Esophagus muscularis mucosa (tissue), 4 donors: ENCODE measurements at places on chromosomes 7 and 10.

DNA sequence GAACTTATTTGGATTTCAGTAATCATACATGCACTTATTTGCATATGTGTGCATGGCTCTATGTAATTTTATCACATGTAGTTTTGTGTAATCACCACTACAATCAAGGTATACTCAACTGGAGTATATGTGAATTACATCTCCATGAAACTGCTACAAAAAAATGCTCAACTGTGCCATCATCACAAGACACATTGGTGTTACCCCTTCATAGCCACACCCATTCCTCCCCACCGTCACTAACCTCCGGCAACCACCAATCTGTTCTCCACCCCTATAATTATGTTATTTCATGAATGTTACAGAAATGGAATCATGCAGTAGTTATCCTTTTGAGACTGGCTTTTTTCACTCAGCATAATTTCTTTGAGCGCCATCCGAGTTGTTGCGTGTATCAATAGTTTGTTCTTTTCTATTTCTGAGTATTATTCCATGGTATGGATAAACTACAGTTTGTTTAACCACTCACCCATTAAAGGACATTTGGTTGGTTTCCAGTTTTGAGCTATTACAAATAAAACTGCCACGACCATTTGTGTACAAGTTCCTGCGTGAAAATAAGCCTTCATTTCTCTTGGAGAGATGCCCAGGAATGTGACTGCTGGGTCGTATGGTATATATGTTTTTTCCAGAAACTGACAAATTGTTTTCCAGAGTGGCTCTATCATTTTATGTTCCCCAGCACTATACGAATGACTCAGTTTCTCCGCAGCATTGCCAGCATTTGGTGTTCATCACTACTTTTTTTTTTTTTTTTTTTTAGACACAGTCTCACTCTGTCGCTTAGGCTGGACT is 11.3 kb upstream of the SMO start:
- no peak for DNase-seq

DNA sequence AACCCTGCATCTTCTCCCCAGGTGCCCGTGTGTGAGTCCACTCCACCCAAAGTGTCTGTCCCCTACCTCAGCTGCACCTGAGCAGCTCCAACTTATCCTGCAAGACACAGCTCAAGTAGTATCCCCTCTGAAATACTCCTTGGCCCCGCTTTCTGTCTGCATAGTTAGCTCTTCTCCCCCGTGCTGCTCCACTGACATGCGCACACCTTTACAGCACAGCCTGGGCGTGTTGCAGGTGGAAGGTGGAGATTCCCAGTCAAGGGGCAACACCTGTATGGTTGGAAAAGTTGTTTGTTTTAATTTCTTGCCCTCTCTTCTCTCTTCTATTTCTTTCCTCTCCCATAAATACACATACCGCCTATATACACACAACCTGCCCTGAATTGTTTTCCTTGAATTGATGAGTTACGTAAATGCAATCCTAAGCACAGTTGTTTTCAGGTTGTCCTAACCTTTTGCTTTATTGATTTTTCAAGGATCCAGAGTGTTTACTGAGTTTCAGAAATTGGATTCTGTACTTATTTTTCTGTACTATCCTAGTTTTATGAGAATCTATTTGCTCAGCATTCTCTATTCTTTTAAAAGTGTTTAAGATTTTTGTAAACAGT is 14.9 kb downstream of the MET start:
- DNase-seq: no peak

- no peak for DNase-seq
These were observed 72.6 kb upstream of the PDLIM1 start for GRCh38 chr10:95363303-95363912.

GRCh38 chr7:140640060-140640637 is 464 bp downstream of the DENND2A start:
- no peak for DNase-seq

DNA sequence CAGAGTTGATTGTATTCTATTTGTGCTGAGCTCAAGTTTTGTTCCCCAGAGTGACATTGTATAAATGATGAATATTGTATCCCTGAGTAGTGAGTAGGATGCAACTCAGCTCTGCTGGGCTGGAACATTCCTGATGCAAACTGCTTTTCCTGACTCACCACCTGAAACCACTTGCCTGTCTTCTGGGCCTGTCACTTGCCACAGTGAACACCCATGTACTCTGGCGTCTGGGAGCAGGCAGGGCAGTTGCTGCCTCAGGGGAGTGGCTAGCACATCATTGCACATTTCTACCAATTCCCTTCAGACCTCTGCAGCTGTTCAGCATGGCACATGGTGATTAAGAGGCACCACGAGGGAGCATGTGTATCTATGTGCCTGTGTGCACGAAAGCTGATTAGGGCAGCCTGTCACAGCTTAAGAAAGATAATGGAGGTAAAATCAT is 157.3 kb downstream of the SND1 start:
- DNase-seq: no peak

GRCh38 chr7:94540428-94540827 is 30.8 kb downstream of the CASD1 start:
- DNase-seq: no peak

DNA sequence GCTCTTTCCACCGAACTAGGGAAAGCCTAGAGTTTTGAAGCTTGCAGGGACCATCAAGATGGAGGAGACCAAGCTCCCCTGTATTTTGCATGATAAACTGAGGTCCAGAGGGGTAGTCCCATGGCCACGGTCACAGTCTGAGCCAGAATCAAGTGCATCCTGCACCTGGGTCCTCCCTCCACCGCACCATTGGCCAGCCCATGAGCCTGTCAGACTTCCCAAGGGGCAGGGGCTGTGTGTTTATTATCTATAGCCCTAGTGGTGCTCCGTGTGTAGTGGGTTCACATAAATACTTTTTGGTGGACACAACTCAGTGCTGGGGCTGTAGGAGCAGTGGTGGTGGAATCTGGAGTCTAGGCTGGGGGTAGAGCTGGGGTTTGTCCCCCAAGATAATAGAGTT is 3.6 kb downstream of the CALHM3 start:
- no peak for DNase-seq

DNA sequence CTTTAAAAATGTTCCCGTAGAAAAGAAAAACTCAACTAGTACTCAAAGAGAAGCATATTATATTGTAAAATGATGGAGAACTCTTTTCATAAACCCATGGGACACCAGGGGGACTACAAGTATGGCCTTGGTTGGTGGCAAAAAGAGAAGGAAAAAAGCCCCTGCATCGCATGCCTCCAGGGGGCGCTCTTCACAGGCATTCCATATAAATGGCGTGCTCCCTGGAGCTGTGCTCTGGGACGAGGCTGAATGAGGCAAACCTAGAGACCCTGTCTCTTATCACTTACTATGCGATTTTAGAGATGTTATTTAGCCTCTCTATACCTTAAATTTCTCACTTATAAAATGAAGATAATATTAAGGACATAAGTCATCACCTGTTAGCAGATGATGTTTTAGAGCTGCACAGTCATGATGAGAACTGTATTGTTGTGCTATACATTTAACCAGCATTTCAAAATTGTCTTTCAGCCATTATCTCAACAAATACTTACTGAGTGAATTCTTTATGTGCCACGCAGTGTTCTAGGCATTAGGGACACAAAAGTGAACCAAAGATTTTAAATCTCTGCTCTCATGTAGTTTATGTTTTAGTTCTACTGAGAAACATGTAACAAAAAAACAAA is 105.8 kb downstream of the ARHGAP21 start:
- no peak for DNase-seq

DNA sequence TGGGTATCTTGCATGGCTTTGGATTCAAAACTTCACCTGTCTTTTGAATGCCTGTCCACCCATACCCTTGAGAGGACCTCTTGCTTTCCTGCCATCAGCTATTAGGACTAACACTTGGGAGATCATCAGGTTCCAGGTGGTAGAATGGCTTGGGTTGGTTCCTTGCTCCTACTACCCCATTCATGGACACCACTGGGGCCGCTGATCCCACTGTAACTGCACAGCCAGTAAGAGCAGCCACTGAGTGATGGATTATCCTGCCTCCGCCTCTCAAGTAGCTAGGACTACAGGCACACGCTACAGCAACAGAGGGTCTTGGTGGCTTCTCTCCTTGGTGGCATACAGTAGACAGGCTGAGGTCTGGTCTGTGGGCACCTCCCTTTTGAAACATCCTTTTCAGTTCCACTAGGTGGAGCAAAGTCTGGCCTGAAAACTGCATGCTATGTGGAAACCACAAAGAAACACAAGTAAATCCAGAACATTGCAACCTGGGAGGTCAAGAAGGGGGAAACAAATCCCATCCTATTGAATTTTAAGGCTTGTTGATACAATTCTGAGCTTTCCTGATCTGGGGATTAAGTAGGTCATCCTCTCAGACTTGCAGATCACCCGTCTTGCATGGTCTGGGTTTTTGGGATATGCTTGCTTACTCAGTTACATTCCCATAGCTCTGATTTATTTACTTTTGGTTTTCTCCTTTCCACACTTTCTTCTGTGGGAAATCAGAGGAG is 9.4 kb downstream of the WBP1L start:
- DNase-seq: no peak

DNA sequence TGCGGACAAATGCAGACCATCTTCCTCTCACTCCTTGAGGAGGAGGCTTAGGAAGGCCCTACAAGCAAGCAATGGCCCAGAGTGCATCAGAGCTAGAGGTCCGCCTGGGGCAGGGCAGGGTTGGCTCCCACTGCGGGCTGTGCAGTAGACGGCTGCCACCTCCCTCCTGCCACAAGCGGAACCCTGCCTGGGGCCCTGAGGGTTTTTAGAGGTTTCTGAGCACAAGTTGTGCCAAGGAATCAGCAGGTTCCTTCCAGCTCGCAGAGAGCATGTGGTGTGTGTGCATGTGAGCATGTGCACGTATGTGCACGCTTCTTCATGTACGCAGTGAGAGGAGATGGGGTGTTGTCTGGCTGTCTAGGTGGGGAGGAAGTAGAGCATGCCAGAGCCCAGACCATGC is 25.9 kb upstream of the SMARCD3 start:
- no peak for DNase-seq

GRCh38 chr7:135678612-135679575 is 16.6 kb downstream of the STMP1 start:
- no peak for DNase-seq

- DNase-seq: no peak
These were observed 1.8 kb upstream of the LDB3 start for GRCh38 chr10:86666538-86666937.

DNA sequence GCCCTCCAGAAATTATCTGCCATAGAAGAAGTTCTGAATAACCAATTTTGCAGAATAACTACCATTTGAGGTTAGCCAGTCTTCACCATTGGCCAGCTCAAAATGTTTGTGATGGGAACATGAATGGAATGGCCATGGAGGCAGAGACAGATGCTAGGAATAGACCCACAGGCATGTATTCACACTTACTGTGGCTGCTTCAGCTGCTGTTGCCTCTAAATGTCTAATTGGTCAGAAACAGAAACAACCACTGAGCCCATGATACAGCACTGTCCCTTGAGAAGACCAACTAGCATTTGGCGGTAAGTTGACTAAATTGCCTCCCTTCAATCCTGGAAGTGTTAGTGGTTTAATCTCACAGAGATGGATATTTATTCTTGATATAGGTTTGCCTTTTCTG is 38.6 kb upstream of the TAS2R16 start:
- no peak for DNase-seq

GRCh38 chr7:96224685-96225084 is 97.2 kb downstream of the SLC25A13 start:
- no peak for DNase-seq

DNA sequence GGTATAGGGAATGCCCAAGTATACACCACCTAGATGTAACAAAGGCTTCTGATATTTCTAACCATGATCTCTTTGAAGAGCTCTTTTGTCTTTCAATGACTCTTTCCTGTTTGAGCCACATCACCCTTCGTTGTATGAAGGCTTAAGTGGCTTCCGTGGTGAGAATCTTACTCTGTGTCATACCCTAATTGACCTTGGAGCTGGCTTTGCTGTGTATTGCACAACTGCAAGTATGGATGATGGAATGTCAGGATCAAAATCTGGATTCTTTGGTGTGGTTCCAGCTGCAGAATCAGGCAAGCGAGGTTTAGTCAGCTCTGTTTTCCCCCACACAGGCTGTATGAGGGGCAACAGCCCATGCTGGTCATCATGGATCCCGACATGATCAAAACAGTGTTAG is 16.0 kb downstream of the CYP3A43 start:
- DNase-seq: peak; percentile 74

DNA sequence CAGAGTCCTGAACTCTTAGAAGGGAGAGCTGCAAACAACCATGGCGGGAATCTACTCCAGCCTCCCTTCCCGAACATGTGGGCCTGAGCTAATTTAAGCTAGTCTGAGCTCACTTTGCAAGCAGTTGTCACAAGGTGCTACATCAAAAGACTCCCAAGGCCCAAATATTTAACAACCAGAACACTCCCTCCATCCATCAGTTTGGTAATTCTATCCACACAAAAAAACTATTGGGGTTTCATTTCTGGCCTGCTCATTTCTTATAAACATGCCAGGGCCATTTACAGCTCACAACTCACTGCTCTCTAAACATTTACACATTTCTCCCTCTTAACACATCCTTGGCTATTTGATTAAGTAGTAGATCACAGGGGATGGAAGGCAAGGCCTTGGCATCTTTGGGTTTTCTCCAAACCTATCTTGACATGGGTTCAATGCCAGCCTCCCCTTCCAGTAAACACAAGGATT is 263.4 kb downstream of the KCNMA1 start:
- no peak for DNase-seq

DNA sequence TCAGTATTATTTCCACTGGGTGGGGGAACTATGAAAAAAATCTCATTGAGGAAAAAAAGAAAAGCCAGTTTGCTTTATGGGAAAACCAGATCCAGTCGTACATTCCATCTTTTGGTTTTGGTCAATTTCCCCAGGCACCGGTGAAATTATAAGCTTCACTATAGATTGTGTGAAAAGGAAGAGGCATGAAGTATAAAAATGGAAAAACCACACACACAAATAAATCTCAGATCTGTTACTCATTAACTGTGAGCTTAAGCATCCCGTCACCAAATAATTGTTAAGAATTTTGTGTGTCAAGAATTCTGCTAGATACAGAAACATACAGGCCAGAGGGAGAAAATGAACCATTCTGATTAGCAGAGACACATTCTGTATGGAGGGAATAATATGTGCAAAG is 405.5 kb upstream of the CELF2 start:
- DNase-seq: peak; percentile 26

GRCh38 chr10:129892548-129893052 is 71.5 kb downstream of the EBF3 start:
- DNase-seq: no peak

DNA sequence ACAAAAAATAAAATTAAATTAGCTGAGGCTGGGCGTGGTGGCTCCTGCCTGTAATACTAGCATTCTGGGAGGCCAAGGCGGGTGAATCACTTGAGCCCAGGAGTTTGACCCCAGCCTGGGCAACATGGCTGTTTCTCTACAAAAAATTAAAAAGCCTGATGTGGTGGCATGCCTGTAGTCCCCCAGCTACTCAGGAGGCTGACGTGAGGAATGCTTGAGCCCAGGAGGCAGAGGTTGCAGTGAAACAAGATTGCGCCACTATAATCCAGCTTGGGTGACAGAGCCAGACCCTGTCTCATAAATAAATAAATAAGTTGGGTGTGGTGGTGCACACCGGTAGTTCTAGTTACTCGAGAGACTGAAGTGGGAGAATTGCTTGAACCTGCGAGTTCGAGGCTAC is 65.1 kb downstream of the GNA12 start:
- no peak for DNase-seq

- no peak for DNase-seq
These were observed 19.0 kb upstream of the TRIM56 start for GRCh38 chr7:101066141-101066832.
